ENCODE measurements at places on chromosomes 12 and 14.

DNA sequence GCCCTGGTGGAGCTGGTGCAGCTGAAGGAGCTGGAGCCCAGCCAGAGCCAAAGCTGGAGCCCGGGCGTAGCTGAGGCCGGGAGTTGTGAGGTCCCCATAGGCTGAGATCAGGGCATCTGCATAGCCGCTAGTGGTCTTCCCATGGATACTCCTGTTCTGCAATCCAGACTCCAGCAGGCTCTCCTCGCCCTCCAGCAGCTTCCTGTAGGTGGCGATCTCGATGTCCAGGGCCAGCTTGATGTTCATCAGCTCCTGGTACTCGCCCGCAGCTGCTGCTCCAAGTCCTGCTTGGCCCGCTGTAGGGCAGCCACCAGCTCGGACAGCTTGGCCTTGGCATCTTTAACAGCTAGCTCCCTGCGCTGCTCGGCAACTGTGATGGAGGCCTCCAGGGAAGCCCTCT is 966.1 kb downstream of the FSCB start:
- DNase-seq: no peak
- H3K27ac ChIP-seq: no peak overlapping the region
- H3K4me1 ChIP-seq: no peaks in the 10 kb centered on the region
- no peaks in the 10 kb centered on the region for H3K36me3 ChIP-seq
- H3K27me3 ChIP-seq: no peaks in the 10 kb centered on the region

DNA sequence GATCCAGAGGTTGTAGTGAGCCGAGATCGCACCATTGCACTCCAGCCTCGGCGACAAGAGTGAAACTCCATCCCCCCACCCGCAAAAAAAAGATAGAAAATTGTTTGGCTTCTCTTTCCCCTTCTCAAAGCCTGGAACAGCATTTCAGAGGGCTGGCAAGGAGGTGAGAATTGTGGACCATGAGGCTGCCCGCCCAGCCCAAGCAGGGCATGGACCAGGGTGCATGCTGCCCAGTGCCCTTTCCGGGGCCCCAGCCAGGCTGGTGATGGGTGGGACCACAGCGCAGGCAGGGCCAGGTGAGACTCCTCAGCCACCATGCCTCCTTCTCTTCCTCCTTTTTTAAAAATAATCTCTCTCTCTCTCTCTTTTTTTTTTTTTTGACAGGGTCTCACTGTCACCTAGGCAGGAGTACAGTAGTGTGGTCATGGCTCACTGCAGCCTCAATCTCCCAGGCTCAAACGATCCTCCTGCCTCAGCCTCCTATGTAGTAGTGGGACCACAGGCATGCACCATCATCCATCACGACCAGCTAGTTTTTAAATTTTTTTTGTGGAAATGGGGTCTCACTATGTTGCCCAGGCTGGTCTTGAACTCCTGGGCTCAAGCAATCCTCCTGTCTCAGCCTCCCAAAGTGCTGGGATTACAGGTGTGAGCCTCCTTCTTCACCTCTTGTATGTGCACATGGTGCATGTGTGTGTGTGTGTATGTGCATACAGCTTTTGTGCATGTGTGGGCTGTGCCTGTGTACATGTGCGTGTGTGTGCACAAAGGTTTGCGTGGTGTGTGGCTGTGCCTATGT is 22.2 kb downstream of the SYNDIG1L start:
- H3K4me1 ChIP-seq: peaks cover 16% of the 10 kb centered on the region
- no peak overlapping the region for H3K4me3 ChIP-seq
- DNase-seq: no peak
- no peaks in the 10 kb centered on the region for H3K36me3 ChIP-seq
- peaks cover 9% of the 10 kb centered on the region for H3K27me3 ChIP-seq

DNA sequence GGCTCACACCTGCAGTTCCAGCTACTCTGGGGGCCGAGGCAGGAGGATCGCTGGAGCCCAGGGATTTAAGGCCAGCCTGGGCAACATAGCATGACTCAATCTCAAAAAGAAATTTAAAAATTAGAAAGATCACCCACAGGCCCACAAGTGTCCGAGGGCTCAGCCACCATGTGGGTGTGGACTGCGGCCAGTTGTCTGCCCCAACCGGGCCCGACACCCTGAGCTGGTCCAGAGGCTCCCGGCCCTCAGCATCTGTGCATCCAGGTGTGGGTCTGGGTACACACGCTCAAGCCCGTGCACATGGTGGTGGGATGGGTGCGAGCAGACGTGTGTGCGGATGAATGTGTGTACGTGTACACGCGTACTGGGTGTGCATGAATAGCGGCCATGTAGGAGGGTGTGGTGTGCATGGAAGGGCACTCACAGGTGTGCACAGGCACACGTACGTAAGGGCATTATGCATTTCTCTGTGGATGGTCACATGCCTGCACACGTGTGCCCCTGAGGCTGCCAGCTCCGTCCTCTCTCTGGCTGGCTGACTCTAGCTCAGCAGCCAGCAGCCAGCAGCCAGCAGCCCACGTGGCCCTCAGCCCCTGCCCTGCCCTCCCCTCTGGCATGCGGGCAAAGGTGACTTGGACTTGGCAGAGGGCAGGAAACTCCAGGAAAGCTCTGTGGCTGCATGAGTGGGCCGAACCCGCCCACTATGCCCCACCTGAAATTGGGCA is 23.3 kb upstream of the NUDT14 start:
- H3K4me3 ChIP-seq: no peak overlapping the region
- no peaks in the 10 kb centered on the region for H3K36me3 ChIP-seq
- H3K27ac ChIP-seq: no peak overlapping the region

DNA sequence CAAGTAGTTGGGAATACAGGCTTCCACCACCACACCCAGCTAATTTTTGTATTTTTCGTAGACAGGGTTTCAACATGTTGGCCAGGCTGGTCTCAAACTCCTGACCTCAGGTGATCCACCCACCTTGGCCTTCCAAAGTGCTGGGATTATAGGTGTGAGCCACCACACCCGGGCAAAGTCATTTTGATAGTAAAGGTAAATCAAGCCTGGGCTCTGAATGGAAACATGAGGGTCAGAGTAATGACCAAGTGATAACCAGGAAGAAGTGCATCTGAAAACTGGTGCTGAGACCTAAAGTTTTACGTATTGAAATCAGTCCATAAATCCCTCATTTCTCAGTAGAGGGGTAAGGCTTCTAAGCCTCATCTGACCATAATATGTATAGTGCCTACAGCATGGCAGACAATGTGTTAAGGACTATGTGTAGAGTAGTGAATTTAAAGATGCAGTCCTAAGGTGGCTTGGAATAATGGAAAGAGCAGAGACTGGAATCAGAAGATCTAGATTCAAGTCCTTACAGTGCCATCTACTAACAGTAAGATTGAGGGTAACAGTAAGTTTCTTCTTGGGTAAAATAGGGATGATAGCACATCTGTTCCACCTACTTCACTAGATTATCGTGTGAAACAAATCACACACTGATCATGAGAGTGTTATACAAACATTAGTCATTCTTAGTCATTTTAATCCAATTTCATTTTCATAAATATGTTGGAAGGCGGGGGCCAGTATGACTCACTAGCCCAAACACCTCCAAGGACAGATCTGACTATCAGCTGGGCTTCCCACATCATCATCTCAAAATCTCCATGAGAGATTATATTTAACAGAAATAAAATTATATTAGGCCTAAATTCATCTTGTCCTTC is 11.2 kb downstream of the MAP4K5 start:
- no peak overlapping the region for H3K4me3 ChIP-seq
- H3K27ac ChIP-seq: peak overlapping the region; percentile 91
- H3K36me3 ChIP-seq: peaks cover 3% of the 10 kb centered on the region
- DNase-seq: no peak
- H3K27me3 ChIP-seq: no peaks in the 10 kb centered on the region

DNA sequence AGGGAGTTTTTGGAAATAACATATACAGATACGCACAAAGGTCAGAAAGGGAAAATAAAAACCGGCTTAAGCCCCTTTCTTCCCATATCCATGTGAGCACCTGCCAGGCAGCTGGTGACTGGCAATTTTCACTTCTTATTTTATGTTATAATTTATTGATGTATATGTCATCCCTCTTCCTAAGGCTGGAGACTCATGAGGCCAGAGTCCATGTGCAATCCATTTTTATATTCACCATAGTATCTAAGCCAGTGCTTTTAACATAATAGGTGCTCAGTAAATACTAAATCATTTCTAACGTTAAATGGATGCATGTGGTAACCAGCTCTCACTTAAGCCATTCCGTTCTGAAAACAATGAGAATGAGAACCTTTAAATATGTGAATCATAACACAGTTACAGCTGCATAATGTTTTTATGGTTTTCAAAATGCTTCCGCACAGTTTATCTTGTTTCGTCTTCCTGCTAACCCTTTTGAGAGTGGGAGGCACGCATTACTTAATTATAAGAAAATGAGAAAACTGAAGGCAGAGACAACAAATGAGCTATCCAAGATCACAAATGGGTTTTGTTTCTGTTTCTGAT is 178.3 kb downstream of the CACNA1C start:
- H3K36me3 ChIP-seq: no peaks in the 10 kb centered on the region
- no peaks in the 10 kb centered on the region for H3K4me1 ChIP-seq
- no peak for DNase-seq
- no peak overlapping the region for H3K4me3 ChIP-seq

GRCh38 chr12:123721245-123721644 is 9.1 kb downstream of the ATP6V0A2 start:
- H3K36me3 ChIP-seq: peaks cover 61% of the 10 kb centered on the region
- H3K27ac ChIP-seq: peak overlapping the region; percentile 67
- no peak overlapping the region for H3K4me3 ChIP-seq

DNA sequence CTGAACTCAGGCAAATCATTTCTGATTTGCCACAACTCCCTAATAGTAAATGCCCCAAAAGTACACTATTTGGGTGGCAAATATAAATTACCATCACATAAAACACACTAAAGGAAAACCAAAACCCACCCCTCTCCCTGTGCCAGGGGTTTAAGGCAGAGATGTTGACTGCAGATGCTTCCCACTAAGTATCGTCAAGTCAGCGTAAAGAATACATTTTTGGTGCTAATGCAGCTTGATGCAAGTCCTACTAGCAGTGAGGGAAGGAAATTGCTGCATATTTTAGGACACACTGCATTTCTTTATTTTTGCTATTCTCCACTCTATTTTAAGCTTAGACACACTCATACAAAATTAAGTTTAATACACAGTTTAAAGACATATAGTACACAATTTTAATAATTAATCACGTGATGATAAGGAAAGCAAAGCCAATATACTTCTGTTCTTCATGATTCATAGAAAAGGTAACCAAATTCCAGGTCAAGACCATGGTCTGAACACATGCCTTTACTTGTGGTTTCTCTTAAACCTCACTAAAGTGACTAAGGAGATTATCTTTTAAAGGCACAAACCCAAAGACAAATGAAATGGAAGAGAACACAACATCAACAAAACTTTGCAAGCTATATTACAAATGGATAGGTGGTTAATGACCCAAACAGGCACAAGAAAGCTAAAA is 162.2 kb downstream of the STXBP6 start:
- no peak overlapping the region for H3K4me3 ChIP-seq
- no peaks in the 10 kb centered on the region for H3K36me3 ChIP-seq
- DNase-seq: no peak
- H3K27me3 ChIP-seq: no peaks in the 10 kb centered on the region
- no peaks in the 10 kb centered on the region for H3K4me1 ChIP-seq
- H3K27ac ChIP-seq: no peak overlapping the region

- DNase-seq: no peak
- H3K4me1 ChIP-seq: no peaks in the 10 kb centered on the region
- no peaks in the 10 kb centered on the region for H3K36me3 ChIP-seq
- H3K27ac ChIP-seq: peak overlapping the region; percentile 44
Measured at GRCh38 chr12:108605000-108605689, 7.3 kb upstream of the TMEM119 start.

GRCh38 chr12:29306266-29306665 is 74.7 kb downstream of the ERGIC2 start:
- no peak overlapping the region for H3K27ac ChIP-seq
- no peaks in the 10 kb centered on the region for H3K27me3 ChIP-seq
- no peak for DNase-seq
- H3K4me1 ChIP-seq: no peaks in the 10 kb centered on the region

- DNase-seq: no peak
- peaks cover 7% of the 10 kb centered on the region for H3K4me1 ChIP-seq
- H3K4me3 ChIP-seq: no peak overlapping the region
- H3K36me3 ChIP-seq: no peaks in the 10 kb centered on the region
Measured at GRCh38 chr14:94385553-94386057, 2.8 kb downstream of the SERPINA1 start.

GRCh38 chr12:30191696-30192455 is 408.1 kb upstream of the TMTC1 start:
- H3K27me3 ChIP-seq: no peaks in the 10 kb centered on the region
- H3K27ac ChIP-seq: no peak overlapping the region
- H3K4me3 ChIP-seq: no peak overlapping the region

GRCh38 chr14:64968651-64969050 is 3.5 kb downstream of the RAB15 start:
- no peak overlapping the region for H3K4me3 ChIP-seq
- H3K36me3 ChIP-seq: no peaks in the 10 kb centered on the region
- H3K27ac ChIP-seq: no peak overlapping the region
- peaks cover 11% of the 10 kb centered on the region for H3K27me3 ChIP-seq
- DNase-seq: no peak

GRCh38 chr14:90544971-90545370 is 148.1 kb downstream of the CALM1 start:
- H3K36me3 ChIP-seq: no peaks in the 10 kb centered on the region
- H3K4me3 ChIP-seq: no peak overlapping the region
- H3K27ac ChIP-seq: no peak overlapping the region
- H3K4me1 ChIP-seq: no peaks in the 10 kb centered on the region
- DNase-seq: no peak

GRCh38 chr14:99254328-99255009 is 17.5 kb downstream of the BCL11B start:
- H3K36me3 ChIP-seq: peaks cover 76% of the 10 kb centered on the region
- H3K27ac ChIP-seq: peak overlapping the region; percentile 88
- peak overlapping the region; percentile 76 for H3K4me3 ChIP-seq
- no peak for DNase-seq
- H3K27me3 ChIP-seq: no peaks in the 10 kb centered on the region
- H3K4me1 ChIP-seq: peaks cover 87% of the 10 kb centered on the region

- H3K4me3 ChIP-seq: no peak overlapping the region
- DNase-seq: no peak
- H3K27me3 ChIP-seq: peaks cover 69% of the 10 kb centered on the region
- no peak overlapping the region for H3K27ac ChIP-seq
- H3K36me3 ChIP-seq: peaks cover 24% of the 10 kb centered on the region
- H3K4me1 ChIP-seq: peaks cover 44% of the 10 kb centered on the region
Measured at GRCh38 chr14:72523424-72524294, 370.2 kb downstream of the DPF3 start.

DNA sequence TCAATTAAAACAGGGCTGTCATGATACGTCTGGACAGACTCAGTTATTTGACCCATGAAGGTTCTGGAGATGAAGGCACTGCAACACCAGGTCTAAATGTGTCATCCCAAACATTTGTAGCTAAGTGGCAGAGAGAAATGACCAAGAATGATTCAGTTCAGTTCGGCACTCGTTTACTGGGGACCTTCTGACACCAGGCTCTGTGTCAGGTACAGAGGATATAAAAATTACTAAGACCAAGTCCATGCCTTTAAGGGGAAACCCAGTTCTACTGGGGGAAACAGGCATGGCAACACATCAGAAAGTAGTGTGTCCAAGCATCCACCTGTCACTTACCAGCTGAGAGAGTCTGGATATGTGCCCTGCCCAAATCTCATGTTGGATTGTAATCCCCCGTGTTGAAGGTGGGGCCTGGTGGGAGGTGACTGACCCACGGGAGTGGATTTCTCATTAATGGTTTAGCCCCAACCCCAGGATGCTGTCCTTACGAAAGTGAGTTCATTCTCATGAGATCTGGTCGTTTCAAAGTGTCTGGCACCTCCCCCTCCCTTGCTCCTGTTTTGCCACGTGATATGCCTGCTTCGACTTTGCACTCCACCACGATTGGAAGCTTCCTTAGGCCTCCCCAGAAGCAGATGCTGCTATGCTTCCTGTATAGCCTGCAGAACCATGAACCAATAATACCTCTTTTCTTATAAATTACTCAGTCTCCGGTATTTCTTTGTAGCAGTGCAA is 41.9 kb upstream of the BCL2L14 start:
- peaks cover 47% of the 10 kb centered on the region for H3K4me1 ChIP-seq
- peaks cover 11% of the 10 kb centered on the region for H3K36me3 ChIP-seq
- no peaks in the 10 kb centered on the region for H3K27me3 ChIP-seq
- no peak overlapping the region for H3K4me3 ChIP-seq
